IMR-90 (cell line): ENCODE measurements at places on chromosomes 7 and 10.
A peak's percentile ranks its signal among the peaks of the same experiment; 100 is the strongest.

GRCh38 chr10:45179691-45180090, 135.7 kb downstream of the OR13A1 start:
- DNase-seq, result peak; percentile 6

GRCh38 chr7:128941946-128942526, 4.3 kb downstream of the IRF5 start:
- DNase-seq, result no peak

DNA sequence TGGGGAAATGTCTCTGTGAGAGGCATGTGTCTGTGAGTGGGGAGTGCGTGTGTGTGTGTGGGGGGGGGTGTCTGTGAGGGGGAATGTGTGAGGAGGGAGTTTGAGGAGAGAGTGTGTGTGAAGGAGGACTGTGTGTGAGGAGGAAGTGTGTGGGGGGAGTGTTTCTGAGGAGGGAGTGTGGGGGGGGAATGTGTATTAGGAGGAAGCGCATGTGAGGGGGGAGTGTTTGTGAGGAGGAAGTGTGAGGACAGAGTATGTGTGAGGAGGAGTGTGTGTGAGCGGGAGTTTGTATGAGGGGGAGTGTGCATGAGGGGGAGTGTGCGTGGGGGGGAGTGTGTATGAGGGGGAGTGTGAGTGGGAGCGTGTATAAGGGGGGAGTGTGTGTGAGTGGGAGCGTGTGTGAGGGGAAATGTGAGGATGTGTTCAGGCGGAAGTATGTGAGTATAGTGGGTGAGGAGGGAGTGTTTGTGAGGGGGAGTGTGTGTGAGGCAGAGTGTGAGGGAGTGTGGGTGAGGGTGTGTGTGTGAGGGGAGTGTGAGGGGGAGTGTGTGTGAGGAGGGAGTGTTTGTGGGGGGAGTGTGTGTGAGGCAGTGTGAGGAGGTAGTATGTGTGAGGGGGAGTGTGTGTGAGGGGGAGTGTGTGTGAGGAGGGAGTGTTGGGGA, 21.8 kb upstream of the PTPRN2 start:
- DNase-seq, result no peak

GRCh38 chr7:39615350-39615975, 7.9 kb upstream of the RALA start:
- DNase-seq, result no peak

GRCh38 chr10:93077860-93078337, 4.2 kb downstream of the CYP26A1 start:
- no peak for DNase-seq

DNA sequence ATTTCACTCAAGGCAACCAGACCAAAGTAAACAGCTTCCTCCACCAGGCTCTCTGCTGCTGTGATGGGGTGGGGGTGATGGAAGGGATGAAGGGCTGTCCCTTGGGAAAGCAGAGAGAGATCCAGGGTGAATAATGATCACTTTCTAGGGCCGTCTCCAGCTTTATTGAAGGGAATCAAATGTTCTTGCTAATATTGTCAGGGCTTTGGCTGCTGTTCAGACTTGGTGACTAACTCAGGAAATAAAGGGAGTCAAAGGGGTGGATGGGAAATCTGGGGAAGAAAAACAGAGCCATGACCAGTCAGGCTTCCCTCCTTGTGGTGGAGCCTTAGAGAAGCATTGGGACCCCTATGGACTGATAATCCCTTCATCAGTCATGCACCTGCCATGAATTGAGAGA, 196.2 kb upstream of the AGK start:
- DNase-seq, result no peak

DNA sequence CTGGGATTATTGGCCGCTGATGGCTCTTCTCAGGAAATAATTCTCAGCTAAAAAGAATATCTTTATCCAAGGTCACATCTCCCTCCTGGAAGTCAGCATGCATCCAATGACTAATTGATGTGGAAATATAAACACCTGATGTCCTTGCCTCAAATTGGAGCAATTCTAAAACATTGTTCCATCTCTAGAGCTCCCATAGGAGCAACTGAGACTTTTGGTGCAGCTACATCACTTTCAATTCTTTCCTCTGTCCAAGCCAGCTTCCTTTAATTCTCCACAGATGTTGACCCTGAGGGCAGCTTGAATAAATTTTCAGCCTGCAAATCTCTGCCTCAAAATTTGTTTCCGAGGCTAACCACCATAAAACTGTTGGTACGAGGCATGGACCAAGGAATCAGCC, 43.9 kb upstream of the KCND2 start:
- DNase-seq, result no peak

DNA sequence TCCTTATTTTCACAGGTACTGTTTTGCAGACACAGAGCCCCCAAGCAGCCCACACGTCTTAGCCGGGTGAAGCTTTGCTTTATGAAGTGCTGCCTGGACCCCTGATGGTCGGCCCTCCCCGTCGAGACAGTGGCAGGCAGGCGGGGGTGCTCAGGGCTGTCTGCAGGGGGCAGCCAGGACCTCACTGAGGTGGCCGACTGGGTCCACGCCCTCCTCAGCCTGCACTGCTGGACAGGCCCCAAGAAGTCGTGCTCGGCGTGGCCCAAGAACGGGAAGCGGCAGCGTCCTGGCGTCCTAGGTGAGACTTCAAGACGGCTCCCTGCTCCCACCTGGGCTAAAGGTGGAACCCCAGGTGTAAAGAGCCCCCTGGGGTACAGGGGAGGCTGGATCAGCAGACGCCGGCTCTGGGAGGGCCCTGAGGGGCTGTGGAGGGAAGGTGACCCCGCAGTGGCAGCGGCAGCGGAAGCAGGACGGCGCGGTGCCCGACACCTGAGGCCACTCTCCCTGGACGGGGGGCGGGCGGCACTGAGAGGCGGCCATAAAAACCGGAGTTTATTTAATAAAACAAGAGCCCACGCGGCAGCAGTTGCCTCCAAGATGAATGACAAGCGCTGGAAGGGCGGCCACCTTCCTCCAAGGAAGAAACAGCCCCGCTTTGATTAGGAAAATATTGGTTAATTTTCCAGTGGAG, 179.4 kb downstream of the ELFN1 start:
- no peak for DNase-seq

DNA sequence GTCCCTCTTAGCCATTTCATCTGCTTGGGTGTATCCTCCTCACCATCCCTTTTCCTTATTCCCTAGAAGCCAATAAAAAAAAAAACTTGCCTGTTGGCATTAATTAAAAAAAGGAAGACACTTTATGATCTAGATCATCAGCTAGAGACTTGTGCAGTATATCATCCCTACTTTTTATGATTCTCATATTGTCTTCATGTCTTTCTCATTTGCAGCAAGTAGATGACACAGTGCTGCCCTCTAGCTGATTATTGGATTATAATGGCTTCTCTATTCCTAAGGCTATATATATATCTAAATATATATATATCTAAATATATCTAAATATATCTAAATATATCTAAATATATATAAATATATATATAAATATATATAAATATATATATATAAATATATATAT, 272.4 kb upstream of the LRGUK start:
- DNase-seq, result peak; percentile 76

DNA sequence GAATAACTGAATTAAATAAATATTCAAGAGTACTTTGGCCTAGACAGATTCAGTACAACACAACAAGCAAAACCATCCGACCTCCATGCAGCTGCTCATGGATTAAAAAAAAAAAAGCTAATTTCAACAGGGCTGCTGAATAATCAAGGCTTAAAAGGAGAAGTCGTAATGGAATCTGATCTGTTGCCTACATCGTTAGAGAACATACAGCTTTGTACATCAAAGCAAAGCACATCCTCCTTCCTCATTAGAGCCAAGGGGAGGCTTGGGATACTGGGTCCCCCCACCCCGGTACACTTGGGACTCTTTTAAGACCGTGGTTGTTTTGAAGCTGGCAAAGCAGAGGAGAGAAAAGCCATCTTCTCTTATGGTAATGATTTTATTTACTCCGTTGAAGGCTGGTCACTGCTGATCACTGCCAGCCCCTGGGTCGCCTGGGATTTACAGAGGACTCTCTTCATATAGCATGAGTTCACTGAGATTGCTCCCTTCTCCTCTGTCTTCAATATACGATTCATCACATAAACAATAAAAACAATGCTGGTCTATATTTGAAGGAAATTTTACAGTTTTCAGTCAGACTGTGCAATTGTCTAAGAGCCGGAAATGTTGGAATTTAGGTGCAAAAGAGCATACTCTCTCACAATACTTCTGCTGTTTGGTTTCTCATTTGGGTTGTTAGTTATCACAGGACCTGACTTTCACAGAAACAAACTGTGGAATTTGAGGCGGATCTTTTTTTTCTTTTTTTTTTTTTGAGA, 148.8 kb downstream of the FAM107B start:
- no peak for DNase-seq

GRCh38 chr10:125193306-125193877, 33.0 kb upstream of the CTBP2 start:
- no peak for DNase-seq

GRCh38 chr10:30270247-30270646, 78.8 kb downstream of the MTPAP start:
- DNase-seq, result peak; percentile 13

GRCh38 chr7:5234852-5235831, 45.1 kb downstream of the WIPI2 start:
- DNase-seq, result peak; percentile 16

GRCh38 chr7:26815426-26815825, 49.0 kb downstream of the SKAP2 start:
- DNase-seq, result no peak

DNA sequence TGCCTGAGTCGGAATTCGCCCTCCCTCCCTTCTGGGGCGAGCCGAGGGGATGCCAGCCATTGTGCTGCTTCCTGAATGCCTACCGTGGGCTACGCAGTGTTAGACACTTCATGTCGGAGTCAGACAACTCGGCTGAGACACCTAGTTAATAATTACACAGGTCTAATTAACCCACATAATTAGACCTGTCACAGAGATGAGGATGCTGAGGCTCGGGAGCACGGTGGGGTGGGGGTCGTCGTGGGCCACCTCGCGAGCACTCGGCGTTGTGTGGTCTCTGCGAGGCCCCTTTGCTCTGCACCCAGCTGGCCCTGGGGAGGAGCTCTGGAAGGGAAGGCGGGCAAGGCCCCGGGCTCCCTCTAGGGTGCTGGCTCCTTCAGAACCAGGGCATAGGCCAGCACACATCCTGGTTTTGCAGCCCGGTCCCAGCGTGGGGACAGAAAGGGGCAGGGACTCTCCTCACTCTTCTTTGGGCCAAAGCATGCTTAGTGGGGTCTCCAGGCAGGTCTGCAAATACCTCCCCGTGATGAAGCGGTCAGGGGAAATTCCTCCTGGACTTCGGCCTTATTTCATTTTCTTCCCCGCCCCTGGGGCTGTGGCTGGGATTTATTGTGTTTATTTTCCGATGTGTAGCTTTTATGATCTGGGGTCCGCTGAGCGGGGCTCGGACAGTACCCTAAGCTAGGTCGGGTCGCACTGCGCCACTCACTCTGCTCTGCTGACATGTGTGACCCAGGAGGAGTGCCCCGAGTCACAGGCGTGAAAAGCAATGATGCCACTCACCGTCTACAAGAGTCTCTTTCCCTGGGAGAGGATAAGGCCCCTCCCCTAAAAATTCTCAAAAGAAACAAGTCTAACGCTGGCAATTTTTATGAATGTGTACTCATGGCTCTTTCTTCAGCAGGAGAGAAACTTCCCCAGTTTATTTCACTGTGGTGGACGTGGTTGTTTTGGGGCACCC, 4.9 kb upstream of the FOXL3 start:
- DNase-seq, result no peak

DNA sequence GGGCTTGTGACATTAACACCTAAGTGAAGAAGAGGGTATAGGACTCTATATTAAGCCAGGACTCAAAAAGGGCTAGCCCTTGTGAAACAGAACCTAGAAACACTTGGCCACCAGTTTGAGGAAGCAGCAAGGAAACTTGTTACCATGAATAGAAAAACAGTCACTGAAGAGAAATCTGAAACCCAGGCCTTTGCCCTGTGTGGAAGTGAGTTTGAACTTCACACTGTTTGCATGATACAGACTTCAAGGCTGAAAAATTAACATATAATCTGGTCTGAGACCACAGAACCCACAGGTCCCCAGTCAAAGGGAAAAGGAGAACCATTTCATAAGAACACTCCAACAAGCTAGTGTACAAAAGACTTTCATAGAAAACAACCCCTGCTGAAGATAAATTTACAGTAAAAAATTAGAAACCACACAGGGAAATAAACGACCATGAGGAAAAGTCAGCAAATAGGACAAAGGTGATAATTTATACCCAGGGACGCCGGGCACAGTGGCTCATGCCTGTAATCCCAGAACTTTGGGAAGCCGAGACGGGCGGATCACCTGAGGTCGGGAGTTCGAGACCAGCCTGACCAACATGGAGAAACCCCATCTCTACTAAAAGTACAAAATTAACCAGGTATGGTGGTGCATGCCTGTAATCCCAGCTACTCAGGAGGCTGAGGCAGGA, 76.1 kb downstream of the SKIDA1 start:
- DNase-seq, result no peak
